ENCODE measurements at places on chromosomes 5 and 9. TPM values are rescaled to one million over a fixed set of nuclear protein-coding genes. Genes with fewer than 3 reads are reported as not detected.

KIAA1191 gene
- 107 TPM for total RNA-seq

SAXO1 gene
- total RNA-seq: 0.36 TPM

CTSL gene
- total RNA-seq: 90.1 TPM

FCN1 gene
- total RNA-seq: 0.34 TPM

CCNB1 gene
- 9.7 TPM for total RNA-seq

UNC5A gene
- 1.5 TPM for total RNA-seq

UHRF2 gene
- 41.9 TPM for total RNA-seq

BTNL3 gene
- not detected for total RNA-seq

CENPP gene
- total RNA-seq: 21.5 TPM

SERF1A gene
- 11.1 TPM for total RNA-seq

ADAMTS13 gene
- total RNA-seq: 2.8 TPM

NSD1 gene
- total RNA-seq: 53.9 TPM

LRRC19 gene
- total RNA-seq: not detected

SV2C gene
- total RNA-seq: 0.96 TPM

ZDHHC11B gene
- total RNA-seq: 0.55 TPM

STKLD1 gene
- 0.87 TPM for total RNA-seq

WDR70 gene
- 16.2 TPM for total RNA-seq

PNPLA7 gene
- total RNA-seq: 64.3 TPM

CYLC2 gene
- not detected for total RNA-seq

FOXD4L5 gene
- not detected for total RNA-seq

CACNA1B gene
- 6.0 TPM for total RNA-seq

SH3RF2 gene
- 43.9 TPM for total RNA-seq

HCN1 gene
- 0.05 TPM for total RNA-seq

MBLAC2 gene
- 12.9 TPM for total RNA-seq

FAM53C gene
- 32.9 TPM for total RNA-seq

TAF1L gene
- total RNA-seq: 2.0 TPM

PCDHB8 gene
- total RNA-seq: 0.23 TPM

JAKMIP2 gene
- total RNA-seq: 1.2 TPM

HAVCR2 gene
- total RNA-seq: 1.8 TPM

CNTNAP3B gene
- 22.0 TPM for total RNA-seq

SH2D3C gene
- total RNA-seq: 5.5 TPM

C1QTNF3 gene
- 1.6 TPM for total RNA-seq

FGFR4 gene
- total RNA-seq: 7.1 TPM

PARP8 gene
- 21.8 TPM for total RNA-seq

PAX5 gene
- 0.11 TPM for total RNA-seq

SPATA31E1 gene
- not detected for total RNA-seq

CHMP5 gene
- total RNA-seq: 84.2 TPM

ORM1 gene
- total RNA-seq: not detected

SYNPO gene
- 61.0 TPM for total RNA-seq

TAF11L5 gene
- total RNA-seq: not detected

GRM6 gene
- total RNA-seq: not detected

IGIP gene
- total RNA-seq: 10.5 TPM

ADGRD2 gene
- 4.0 TPM for total RNA-seq

PDGFRB gene
- 161 TPM for total RNA-seq

FOXD4L3 gene
- not detected for total RNA-seq

PDZD2 gene
- total RNA-seq: 10.3 TPM

All from prostate gland (tissue), 2 donors.